ENCODE measurements at places on chromosomes 11 and 22.

DNA sequence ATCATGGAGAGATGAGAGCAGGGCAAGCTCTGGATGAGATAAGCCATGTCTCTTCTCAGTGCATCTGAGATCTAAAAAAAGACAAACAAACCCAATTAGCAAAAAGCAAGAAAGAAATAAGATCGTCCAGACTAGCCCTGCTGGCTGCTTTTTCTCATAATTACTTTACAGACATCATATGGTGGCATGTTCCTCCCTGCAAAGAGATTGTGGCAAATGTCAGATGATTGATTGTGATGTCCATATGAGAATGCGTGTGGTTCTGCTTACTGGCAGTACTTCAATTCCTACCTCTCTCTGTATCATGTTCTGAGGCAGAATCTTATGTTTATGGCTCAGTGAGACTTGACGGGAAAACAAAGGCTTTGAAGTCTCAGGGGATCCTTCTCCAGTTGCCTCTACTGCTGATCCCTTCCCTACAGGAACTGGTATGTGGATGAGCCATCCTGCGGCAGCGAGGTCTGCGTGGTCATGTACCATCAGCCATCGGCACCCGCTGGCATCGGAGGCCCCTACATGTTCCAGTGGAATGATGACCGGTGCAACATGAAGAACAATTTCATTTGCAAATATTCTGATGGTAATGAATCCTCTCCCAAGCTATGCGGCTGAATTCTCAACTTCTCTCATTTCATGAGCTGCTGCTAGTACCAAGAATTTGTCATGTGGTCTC is 8.8 kb downstream of the LAYN start:
- no peak for DNase-seq

GRCh38 chr22:47034905-47035419 is 272.5 kb downstream of the TBC1D22A start:
- DNase-seq: no peak

DNA sequence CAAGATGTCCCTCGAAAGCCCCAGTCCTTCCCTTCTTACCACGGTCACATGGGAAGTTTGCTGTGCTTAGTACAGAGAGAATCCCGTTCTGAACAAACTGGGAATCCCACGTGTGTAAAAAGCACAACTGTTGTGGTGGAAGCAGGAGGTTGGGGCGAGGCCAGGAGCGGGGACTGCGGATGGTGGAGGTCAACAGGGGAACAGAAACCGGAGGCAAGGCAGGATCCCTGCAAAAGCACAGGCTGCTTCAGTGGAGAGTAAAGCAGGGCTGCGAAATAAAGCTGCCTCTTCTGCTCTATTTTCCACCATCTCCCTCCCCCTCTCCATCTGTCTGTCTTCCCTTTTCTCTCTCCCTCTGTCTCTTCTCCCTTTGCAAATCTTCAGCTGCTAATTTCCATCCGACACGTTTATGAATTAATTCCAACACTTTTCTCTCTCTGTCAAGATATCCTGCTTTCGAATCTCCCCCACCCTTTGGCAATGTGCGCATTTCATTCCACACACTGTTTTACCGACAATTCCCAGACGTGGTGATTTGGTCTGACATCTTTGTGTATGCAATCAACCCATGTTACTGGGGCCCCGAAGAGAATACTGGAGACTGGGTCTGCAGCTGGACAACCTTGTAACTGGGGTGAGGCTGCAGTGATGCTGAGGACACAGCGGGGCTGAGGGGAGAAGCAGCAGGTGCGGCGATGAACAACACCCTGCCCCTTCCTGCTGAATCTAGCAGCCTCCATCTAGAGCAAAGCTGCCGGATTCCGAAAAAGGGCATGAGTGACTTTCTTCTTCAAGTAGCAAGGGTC is 571.8 kb downstream of the OPCML start:
- DNase-seq: no peak

GRCh38 chr11:46661836-46662235 is 38.6 kb downstream of the ARHGAP1 start:
- no peak for DNase-seq

DNA sequence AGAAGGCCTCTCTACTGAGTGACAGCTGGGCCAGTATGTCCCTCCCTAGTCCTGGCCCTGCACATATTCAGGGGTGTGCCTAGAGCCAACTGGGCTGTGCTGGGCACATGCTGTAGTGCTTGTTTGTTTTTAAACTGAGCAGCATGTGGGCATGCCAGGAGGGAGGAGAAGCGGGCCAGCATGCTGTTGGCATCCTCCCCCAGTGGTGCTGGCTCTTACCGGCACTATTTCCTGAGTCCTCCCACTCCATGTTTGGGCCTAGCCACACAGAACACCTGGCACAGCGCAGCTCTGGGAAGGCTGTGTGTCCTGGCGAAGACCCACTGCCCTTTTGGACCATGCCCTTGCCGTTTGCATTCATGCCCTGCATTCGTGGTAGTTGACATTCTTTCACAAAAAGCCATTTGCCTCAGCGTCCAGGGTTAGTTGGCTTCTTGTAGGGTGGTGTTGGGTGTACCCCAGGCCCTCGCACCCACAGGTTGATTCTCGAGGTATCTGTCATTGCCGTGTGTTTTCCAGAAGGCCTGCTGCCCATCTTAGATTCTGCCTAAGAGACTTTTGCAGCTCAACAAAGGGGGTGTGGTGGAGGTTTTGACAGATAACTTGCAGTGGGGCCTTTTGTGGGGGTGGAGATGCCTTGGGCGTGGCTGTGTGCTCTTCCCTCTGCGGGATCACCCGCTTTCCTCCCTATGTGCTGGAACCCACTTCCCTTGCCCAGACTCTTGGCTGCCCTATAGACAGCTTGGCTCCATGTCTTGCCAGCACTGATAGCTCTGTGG is 13.6 kb downstream of the DGCR8 start:
- no peak for DNase-seq

DNA sequence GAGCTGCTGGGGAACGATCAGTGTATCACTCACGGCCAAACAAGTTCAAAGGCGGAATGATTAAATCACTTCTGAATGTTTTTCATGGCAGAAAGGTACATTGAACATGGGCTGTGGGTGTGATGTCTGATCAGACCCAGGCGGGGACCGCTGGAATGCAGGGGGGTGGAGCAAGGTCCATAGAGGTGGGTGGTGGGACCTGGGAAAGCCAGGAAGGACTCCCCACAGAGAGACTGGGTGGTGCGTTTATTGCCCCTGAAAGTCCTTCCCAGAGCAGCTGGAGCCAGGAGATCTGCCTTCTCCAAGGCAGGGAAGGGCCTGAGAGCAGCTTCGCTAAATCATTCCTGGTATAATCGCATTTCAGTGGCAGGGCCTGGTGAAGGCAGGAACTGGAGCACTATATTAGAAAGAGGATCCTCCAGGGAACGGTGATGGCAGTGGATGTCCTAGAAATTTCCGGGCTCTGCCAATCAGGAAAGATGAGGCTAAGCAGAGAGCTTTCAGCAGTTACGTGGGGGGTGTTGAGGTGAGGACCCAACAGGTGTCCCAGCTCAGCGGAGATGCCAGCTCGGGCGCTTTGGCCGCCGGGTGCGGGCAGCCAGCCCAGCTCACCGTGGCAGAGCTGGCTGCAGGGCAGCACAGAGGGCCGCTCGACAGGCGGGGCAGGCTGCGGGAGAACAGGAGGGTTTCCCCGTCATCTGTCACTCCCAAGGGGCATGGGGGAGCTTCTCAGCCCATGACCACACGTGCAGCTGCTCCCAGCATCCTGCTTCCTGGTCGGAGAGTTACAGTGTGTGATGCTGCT is 271.7 kb downstream of the CTTN start:
- DNase-seq: no peak

DNA sequence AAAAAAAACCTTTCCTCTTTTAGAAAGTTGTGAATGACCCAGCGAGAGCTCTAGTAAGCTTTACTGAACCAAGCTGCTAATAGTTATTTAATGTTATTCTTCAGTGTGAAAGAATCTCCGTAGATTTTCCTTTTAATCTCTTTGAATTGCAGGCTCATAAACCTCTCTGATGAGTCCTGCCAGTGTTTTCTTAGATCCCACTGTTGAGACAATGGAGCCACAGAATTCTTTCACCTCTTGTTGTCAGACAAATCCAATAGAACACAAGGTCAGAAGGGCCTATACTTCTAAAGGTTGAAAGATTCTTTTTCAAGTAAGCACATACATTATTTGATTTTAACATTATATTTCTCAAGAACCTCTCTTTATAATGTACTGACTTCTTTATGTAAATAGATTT is 52.2 kb downstream of the DNAJC24 start:
- no peak for DNase-seq

- DNase-seq: no peak
These were observed 1.6 kb downstream of the TMEM135 start for GRCh38 chr11:87039371-87039770.

GRCh38 chr11:47460571-47461235 is 11.8 kb upstream of the RAPSN start:
- DNase-seq: no peak

DNA sequence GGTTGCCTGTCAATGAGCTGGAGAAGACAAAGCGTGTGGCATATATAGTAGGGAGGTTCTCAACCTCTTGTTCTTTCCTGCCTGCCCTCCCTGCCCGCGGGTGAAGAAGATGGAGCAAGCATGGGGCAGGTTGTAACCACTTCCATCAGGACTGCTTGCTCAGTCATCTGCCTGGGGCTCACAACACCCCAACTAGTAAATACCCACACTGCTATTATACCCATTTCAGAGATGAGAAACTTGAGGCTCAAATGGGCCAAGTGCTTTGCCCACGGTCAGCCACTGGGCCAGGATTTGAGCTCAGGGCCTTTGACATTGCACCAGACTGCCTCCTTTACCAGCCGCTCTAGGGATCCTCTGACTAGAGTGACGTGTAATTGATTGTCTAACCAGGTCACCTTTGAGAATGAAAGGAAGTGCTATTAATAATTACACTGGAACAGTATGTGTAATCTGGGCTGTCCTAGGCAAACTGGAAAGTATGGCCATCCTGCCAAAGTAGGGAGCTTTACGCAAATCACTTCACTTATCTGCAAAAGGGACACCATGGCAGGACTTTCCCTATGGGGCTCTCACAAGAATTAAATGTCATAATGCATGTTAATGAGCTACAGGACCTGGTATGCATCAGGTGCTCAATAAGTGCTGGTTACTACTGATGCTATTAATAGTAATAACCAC is 2.8 kb upstream of the CDC42EP1 start:
- DNase-seq: no peak

- DNase-seq: no peak
These were observed 8.1 kb upstream of the SLC22A12 start for GRCh38 chr11:64582885-64583284.

GRCh38 chr22:38067761-38068360 is 10.7 kb downstream of the PICK1 start:
- no peak for DNase-seq

- DNase-seq: no peak
These were observed 117.0 kb downstream of the FBXO7 start for GRCh38 chr22:32591620-32592019.

DNA sequence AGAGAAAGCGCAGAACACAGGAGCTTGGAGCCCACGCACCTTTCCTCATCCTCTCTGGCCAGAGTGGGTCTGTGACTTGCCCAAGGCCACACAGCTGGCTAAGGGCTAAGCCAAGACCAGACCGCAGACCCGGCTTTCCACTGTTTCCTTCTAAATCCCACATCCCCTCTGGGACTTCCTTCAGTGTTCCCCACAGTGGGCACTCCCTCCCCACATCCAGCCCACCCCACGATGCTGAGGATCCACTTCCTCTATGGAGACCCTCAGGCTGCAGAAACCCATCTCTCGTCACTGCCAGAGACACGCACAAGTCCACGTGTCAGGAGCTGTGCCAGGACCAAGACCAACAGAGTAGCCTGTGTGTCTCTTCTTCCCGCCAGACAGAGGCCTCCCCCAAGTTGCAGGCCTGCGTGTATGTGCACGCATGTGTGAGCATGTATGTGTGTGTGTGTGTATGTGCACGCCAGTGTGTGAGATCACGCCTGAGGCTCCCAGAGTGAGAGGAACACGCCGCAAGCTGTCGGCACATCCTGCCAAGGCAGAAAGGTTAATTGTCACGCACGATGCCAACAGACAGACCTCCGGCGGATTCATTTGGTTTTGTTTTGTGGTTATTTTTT is 21.6 kb downstream of the PDGFB start:
- no peak for DNase-seq

GRCh38 chr11:93000511-93001476 is 31.3 kb downstream of the MTNR1B start:
- no peak for DNase-seq

GRCh38 chr11:84518631-84519183 is 1108.4 kb downstream of the DLG2 start:
- no peak for DNase-seq

DNA sequence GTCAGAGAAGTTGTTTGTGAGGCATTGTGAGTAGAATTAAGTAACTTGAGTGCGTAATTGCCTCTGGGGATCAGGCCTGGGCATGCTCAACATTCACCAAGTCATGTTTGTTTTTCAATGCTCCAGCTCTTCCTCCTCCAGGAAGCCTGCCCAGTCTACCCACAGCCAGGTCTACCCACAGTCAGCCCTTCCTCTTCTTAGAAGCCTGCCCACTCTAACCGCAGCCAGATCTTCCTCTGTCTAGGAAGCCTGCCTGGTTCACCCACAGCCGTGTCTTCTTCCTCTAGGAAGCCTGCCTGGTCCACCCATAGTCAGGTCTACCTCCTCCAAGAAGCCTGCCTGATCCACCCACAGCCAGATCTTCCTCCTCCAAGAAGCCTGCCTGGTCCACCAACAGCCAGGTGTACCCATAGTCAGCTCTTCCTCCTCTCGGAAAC is 25.0 kb downstream of the LRP5 start:
- DNase-seq: no peak

- no peak for DNase-seq
These were observed 15.2 kb downstream of the KCNQ1 start for GRCh38 chr11:2459796-2460531.

- DNase-seq: no peak
These were observed 71.2 kb downstream of the PHF21A start for GRCh38 chr11:46050003-46050461.

DNA sequence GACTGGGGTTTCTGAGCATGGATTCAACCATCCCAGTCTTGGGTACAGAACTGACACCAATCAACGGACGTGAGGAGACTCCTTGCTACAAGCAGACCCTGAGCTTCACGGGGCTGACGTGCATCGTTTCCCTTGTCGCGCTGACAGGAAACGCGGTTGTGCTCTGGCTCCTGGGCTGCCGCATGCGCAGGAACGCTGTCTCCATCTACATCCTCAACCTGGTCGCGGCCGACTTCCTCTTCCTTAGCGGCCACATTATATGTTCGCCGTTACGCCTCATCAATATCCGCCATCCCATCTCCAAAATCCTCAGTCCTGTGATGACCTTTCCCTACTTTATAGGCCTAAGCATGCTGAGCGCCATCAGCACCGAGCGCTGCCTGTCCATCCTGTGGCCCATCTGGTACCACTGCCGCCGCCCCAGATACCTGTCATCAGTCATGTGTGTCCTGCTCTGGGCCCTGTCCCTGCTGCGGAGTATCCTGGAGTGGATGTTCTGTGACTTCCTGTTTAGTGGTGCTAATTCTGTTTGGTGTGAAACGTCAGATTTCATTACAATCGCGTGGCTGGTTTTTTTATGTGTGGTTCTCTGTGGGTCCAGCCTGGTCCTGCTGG is 4.9 kb downstream of the MRGPRX3 start:
- DNase-seq: no peak

All from activated CD8-positive, alpha-beta memory T cell treated with anti-CD3 and anti-CD28 coated beads for 1 hour (primary cell).